Activated T-cell treated with anti-CD3 and anti-CD28 coated beads, Interleukin-2, amount 50 U/mL, for 24 hours (primary cell): ENCODE measurements at places on chromosomes 7 and 10.

DNA sequence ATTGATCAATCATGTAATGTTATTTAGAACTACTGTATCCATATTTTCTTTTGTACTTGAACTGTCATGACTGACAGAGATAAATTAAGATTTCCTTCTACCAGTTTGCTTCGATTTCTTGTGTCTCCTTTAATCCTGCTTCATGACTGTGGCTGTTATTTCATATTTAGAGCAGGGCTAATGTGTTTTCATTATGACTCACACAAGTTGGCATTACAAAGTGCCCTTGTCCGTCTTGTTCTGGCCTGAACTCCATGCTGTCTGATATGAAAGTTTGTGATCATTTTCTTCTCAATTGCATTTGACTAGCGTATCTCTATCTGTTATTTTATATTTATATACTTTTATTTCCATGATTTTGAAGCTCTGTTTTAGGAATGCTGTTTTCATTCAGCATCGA, 344.1 kb upstream of the PRKCQ start:
- DNase-seq, result no peak

DNA sequence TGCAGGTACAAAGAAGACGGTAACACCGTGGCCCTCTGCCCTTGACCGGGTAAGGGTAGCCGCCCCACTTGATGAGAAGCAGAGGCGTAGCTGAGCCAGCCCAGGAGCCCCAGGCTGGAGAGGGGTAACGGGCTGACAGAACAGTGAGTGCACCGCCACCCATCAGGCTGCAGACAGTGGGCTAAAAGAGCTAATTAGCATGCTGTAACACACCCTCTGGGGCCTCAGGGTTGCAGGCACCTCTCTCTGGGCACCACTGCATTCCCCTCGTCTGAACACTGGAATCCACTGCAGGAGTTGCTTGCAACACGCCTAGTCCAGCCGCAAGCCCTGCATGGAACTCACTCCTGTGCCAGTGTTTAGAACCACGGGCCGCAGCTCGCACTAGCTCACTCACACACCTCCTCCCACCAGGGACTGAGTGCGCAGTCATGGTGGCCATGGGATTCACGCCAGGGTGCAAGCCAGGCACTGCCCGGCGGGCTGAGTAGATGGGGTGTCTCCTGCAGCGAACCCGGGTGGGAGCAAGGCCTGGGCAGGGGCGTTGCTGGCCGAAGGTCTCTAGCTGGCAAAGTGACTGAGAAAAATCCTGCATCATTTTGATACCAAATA, 36.1 kb downstream of the AGMO start:
- no peak for DNase-seq

DNA sequence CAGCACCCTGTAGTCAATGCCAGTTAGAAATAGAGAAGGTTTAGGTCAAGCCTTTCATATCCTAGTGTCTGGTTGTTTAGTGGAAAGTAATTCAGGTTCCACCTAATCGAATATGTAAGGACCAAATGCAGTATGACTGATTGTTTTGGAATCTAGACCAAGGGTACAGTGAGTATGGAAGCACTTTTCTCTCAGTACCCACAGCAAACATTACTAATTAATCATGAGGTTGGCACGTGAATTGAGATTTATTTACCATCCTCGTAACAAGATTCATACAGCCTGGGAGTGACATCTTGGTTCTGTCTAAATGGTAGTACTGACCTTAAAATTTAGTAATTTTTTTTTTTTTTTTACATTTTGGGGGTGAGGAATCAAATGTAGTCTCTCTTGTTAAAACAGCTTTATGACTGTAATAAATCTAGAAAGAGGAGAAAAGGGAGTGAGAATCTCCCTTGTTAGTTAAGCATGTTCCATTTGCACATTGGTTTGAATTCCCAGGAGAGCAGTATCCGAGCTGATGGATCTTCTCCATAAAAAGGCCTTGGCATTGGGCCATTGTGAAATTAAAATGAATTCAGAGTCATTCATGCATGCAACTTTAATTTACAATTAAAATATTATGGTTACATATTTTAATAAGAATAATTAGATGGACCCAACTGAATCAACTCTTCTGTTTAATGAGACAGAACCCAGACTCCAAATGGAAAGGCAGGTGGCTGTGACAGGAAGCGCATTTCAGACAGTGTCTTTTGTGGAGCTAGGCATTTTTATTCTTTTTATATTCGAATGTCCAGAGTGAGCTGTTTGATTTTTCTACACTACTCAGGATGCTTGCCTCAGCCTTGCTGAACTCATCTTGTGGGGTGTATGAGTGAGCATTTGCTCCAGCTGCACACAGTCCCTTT, 57.6 kb downstream of the SNX10 start:
- DNase-seq, result no peak

DNA sequence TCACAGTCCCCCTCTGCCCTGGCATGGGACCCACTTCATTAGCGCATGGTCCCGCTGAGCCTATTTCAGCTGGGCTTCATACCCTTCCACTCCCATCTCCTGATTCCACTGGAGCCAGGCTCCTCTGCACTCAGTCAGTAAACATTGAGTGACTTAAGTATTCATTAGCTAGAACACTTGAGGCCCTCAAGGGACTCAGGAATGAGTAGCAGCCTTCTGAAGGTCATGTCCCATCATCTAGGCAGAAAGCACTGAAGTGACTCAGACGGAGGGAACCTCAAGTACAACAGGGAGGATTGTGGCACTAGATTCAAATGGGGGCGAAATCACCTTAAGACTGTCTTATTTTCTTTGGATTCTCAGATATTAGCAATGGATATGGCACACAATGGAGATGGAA, 186.6 kb upstream of the INHBA start:
- no peak for DNase-seq

DNA sequence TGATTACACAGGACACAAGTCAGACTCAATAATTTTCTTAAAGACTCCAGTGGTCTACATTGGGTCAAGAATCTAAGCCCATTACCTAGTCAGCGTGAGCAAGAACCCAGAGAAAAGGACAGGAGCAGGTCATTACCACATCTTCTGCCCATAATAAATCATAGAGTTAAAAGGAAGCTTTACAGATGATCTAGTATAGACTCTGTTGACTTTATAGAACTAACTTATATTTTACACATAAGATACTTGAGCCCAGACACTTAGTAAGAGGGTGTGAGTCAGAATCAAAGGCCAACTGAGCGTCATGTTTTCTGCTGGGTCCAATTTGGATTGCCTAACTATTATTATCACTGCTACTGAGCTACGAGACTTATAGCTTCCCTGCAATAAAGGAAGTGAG, 206.1 kb upstream of the NPSR1 start:
- no peak for DNase-seq

DNA sequence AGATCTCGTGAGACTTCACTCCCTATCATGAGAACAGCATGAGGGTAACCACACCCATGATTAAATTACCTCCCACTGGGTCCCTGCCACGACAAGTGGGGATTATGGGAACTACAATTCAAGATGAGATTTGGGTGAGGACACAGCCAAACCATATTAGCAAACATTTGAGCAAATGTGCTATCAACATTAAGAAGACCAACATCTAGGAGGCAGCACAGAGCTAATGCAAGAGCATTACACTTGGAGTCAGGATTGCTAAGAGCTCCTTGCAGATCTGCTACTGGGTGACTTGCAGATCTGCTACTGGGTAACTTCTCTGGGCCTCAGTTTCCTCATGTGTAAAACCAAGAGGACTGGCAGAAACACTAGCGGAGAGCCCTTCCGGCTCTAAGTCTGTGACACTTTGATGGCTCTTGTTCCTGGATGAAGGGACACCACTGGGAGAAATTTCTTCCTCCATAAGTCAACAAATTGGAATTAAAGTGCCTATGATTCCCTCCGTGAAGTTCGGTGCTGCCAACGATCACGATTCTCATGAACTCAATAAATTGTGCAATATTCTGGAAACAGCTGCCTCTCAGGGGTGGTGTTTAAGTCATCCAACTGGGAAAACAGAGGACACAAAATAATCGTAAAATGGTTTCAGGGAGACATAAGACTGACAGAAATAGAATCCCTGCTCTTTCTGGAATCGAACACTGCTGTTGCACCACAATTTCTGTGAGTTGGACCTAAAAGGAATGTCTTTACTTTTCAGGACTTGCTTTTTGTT, 115.8 kb upstream of the ITGB1 start:
- DNase-seq, result no peak

DNA sequence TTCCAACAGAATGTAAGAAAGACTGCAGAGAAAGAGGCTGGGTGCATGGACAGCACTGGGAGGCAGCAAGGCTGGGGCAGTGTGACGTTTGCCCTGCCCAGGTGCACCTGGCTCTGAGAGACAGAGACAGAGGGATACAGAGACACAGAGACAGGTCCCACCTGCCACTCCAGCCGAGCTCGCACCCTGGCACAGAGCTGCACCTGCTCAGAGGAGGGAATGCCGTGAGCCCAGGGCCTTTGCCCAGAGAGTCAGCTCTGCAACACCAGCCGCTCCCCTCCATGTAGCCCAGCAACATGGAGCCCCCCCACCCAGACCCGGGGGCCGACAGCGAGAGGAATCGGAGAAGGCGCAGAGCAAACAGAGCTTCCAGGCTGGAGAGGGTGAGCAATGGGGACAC, 35.3 kb upstream of the PROSER2 start:
- DNase-seq, result no peak

GRCh38 chr10:28012990-28013515, 14.2 kb upstream of the ODAD2 start:
- DNase-seq, result no peak

- DNase-seq, result no peak
Measured at GRCh38 chr7:34016876-34017275, 111.5 kb downstream of the BMPER start.

DNA sequence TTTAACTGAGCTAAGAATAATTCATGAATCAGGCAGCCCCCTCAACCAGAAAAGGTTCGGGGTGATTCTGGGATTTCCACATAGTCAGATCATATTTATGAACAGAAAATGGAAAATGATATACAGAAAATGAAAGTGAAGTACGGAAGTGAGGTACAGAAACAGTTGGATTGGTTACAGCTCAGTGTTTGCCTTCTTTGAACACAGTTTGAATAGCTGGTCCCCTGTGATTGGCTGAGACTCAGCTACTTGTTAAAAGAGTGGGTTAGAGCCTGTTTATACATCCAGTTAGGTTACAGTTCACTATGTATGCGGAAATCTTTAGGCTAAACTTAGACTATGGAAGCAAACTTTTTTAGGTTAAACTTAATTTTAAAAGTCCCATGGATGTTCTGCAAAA, 511.7 kb downstream of the PLXDC2 start:
- no peak for DNase-seq

GRCh38 chr7:101882595-101883564, 65.5 kb downstream of the CUX1 start:
- DNase-seq, result no peak
